ENCODE measurements at places on chromosomes 7 and 10. TPM values are rescaled to one million over a fixed set of nuclear protein-coding genes. Genes with fewer than 3 reads are reported as not detected.

DNA sequence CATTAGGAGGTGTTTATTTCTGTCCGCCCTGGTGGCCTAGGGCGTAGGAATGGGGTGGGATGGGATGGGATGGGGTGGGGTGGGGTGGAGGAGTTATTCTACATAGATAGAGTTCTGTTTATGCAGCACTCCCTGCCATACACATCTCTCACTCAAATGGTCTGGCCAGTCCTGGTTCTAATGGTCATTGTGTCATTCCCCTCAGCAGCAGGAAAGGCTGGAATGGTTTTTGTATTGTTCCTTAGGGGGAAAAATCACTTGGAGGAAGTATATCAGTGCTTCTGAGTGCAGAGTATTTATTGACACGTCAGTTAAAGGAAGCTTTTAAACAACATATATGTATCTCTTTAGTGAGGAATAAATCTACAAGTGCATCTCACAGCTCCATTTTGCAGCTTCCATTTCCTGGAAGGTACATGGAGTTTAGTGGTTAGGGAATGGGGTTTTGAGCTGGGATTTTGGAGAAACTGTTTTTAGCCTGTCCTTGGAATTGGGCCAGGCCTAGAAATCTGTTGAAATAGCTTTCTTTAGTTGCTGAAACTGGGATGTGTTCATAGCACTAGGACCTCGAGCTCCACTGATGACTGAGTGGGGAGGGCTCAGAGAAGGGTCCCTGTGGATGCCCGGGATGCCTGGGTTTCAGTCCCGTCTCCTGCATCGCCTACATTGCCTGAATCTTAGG, 8.3 kb downstream of the TSPAN14 start:
- DNase-seq = no peak

GRCh38 chr7:132380059-132380458, 196.2 kb downstream of the PLXNA4 start:
- peak; percentile 15 for DNase-seq

DNA sequence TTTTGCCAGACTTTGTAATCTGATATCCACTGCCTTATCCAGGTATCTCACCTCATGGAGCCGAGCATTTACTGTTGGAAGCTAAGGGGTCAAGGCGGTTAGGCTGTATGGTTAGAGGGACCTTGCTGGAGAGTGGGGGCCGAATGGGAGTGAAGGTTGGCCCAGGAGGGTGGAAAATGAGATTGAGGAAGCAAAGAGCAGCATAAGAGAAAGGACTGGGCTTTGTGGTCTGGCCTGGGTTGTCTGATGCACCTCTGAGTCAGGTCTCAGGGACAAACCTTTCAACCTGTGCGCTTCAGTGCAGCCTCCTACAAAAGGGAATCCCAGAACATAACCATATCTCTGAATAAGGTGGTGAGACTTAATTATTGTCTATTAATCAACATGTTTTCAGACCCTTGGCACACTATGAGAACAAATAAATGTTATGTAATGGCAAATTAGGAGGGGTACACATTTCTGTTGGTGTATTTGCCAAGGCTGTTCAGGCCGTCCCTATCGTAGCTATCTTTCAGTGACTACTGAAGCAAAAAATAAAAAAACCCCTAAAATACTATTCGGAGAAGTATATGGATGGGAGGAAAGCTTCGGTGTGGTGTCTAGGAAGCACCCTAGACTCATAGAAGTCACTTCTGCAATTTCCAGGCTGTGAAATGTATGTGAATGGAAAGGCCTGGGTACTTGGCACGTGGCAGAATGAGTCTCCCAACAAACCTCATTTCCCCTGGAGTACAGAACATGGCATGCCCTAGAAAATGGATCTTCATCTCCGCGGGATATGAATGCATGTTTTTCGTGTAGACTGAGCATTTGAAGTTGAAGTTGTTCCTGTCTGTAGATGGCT, 4.3 kb downstream of the CAMK1D start:
- no peak for DNase-seq

DNA sequence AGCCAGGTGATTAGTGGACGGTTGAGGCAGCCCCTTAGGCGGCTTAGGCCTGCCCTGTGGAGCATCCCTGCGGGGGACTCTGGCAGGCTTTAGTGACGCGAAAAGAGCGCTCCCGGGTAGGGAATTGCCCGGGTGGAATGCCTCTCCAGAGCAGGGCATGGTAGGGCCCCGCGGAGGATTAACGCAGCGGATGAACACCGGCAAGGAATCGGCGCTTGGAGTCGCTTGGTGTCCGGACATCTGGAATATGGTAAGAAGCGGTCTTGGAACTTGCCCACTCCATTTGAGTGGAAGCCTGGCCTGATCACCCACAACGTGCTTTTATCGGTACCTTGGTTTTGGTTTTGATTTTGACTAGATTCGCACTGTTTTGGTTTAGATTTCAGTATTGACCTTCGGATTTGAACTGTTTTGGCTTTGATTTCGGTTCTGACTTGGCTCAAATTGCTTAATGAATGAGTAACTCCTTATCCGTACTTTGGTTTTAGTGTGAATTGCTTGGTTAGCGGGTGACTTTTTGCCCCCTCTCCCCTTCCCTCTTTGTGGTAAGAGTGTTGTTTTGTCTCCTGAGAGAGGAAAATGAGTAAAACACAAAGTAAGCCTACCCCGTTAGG, 24.2 kb upstream of the CHST3 start:
- no peak for DNase-seq

DPP6 gene
- not detected for total RNA-seq
